ENCODE measurements at places on chromosomes 3 and 15.

DNA sequence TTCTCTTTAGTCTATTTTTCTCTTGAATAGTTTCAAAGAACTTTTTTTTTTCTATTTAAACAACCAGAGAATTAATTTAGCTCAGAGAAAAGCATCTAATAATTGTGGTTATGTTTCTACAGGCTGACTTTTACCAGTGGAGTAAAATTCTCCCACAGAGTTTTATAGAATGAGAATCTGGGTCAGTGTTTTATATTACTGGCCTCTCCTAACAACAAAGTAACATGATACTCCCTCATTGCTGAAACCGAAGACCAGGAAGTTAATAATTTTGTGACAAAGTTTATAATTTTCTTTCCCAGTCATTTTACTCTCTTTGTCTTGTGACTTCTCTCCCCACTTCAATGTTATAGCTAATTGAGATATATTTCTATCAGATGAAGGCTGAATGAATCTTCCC, 946.9 kb downstream of the EPHA3 start:
- DNase-seq: no peak

DNA sequence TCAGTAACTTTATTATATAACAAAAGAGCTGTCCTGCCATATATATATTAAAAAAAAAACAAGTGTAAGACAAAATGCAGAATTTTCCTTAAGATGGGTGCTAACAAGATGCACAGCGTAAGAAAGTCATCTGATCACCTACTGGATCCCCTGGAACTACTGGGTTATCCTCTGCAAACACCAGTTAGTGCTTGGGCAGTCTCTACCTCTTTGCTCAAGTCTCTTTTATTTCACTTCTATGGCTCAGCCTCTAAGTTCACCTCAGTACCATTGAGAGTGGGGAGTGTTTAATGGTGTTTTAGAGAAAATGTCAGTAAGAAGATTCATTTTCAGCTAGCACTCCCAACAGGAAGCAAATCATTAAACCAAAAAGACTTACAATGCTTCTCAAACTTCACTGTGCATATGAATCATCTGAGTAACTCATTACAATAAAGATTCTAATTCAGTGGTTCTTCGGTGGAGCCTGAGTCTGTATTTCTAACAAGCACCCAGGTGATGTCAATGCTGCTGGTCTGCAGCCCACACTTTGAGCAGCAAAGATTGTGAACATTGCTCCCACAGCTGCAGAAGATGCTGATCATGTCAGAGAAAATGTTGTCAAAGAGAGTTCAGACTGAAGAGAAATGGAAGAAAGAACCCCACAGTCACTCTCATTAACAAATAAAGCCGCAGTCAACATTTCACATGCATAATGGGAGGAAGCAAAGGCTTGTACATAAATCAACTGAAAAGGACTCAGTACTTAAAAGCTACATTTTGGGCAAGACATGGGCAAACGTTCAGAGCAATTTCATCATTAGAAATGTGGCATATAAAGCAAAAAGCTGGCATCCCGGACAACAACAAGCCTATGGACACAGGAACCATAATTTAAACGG, 227.1 kb upstream of the ATP11B start:
- no peak for DNase-seq

- no peak for DNase-seq
These were observed 33.6 kb upstream of the MTMR10 start for GRCh38 chr15:31024979-31025378.

- no peak for DNase-seq
These were observed 16.9 kb upstream of the GPD1L start for GRCh38 chr3:32089476-32089875.

GRCh38 chr3:11651477-11651876, 7.8 kb upstream of the VGLL4 start:
- no peak for DNase-seq

GRCh38 chr15:75895731-75896130, 7.9 kb upstream of the FBXO22 start:
- no peak for DNase-seq

- no peak for DNase-seq
These were observed 67.8 kb downstream of the LSM3 start for GRCh38 chr3:14246414-14246813.

DNA sequence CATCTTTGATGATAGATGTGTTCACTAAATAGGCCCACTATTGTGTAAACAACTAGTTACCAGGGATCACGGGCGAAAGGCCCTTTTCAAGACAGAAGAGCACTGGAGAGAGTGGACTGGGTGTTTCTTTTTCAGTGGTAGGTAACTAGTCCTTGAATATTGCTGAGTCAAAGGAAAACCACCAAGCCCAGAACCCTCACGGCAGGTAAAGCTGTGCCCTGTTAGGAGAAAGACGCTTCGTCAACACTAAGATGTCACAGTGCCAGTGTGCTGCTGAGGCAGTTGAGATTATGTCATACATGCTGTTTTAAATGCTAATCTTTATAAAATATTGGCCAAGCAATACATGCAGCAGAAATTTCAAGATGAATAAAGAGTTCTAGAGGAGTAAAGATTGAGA, 578.6 kb downstream of the PYDC2 start:
- no peak for DNase-seq

DNA sequence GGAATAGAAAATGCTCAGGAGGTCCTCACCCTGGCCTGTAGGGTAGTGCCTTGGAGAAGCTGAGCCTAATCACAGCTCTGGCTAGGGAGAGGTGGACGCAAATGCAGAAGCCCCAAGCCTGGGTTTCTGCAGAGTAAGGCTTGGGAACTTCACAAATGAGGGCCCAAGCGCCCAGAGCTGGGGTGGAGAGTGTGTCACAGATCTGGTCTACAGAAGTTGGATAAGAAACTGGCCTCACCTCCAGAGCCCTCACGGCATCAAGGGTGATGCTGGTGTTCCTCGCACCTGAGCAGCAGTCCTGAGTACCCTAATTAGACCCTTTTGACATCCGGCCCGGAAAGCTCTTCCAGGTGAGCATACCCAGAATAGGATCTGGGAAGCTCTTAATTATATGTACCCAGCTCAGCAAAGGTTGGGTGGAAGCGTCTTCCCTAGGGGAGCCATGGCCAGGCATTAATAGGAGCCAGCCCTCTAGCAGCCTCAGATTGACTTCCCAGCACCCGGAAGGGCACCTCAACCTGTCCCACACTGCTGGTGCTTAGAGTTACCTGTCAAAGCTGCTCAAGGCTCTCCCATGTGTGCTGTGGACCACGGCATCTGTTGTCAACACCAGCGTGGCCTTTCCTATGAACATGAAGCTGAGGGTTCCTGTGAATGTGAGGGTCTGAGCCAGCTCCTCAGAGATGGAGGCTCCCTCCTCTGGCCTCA, 31.8 kb downstream of the RBM5 start:
- no peak for DNase-seq

DNA sequence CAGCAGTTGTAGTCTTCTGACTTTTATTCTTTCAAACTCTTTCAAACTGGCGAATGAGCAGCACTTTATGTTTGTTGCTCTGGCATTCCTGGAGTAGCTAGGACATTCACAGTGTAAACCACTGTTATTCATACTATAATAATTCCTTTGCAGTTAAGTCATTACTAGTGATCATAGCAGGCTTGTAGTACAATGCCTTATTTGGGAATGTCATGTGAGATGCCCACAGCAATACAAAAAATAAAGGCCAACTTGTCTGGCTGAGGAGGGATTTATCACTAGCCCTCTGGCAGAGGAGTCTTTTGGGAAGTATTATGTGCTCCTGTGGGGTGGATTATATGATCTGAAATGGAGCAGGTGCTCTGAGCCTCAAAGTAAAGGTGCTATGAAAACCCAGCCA, 197.2 kb downstream of the VGLL3 start:
- no peak for DNase-seq

DNA sequence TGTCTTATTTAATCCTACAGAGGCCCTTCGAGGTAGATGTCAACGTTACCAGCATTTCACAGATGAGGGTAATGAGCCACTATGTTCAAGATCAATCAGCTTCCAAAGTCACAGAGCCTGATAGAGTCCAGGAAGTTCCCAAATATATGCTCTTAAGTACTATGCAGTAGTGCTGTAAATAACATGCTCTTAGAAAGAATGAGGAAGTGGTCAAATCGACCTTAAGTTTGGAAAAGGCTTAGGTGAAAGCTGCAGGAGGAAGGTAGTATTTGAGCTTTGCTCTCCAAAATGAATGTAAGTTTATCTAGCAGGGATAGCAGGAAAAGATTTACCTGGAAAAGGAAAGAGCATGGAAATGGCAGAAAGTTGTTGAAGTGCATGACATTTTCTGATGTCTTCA, 234.0 kb downstream of the RBMS3 start:
- no peak for DNase-seq

DNA sequence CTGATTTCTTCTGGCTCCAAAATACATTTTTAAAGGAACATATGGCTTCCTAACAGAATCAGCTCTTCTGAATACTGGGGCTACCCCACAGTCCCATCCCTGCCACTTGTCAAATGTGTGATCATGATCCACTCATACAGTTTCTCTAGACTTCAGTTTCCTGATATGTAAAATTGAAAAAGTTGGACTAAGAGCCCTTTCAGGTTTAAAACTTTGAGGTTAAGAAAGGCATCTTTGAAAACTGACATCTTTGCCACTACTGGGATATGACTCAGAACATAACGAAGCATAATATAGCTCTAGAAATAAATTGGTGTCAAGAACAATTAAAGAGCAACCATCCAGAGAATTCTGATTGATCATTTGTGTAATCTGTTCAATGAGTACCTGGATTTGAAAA, 248.3 kb downstream of the IL5RA start:
- no peak for DNase-seq

DNA sequence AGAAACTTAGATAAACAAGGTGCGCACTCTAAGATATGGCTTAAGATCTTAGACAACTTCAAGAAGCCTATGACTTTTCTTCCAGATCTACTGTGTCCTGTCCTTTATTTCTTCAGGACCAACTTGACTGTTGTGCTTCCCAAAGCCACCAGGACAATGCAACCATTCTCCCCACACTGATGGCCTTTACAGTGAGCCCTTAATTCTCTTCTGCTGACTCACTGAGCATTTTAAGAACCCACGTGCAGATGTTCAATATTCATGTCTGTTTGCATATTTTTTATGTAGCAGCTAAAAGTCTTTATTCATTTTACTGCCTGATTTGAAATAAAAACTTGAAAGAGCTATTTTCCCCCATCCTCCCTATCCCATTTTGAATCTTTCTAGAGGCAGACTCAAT, 103.3 kb upstream of the SLC2A2 start:
- DNase-seq: no peak

DNA sequence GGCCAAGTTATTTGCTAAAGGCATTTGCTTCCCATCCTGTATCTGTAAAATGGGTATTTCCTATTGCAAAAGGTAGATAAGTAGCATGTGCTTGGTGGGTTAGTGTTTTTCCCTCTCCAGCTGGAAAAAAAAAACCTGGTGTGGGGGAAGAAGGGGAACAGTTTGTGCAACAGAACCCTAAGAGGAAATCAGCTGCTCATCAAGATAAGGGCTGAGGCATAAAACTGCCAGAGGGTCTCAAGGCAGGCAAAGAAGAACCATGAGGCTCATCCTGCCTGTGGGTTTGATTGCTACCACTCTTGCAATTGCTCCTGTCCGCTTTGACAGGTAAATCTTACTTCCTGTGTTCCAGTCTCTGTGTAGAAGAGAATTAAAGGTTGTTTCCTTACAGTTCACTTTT, at the start of gene CPA3:
CPA3 (plus strand) TSS at position 248 of the 400 bp plus-strand sequence; CDS start at position 260, 12 bp downstream.
- no peak for DNase-seq

- DNase-seq: no peak
These were observed 54.3 kb upstream of the SMAD3 start for GRCh38 chr15:67010898-67011616.

GRCh38 chr15:92891533-92892200, 8.5 kb upstream of the CHD2 start:
- DNase-seq: no peak

GRCh38 chr3:19457449-19457848, 309.1 kb downstream of the KCNH8 start:
- DNase-seq: no peak

- no peak for DNase-seq
These were observed 205.0 kb downstream of the RPLP1 start for GRCh38 chr15:69657626-69658025.

DNA sequence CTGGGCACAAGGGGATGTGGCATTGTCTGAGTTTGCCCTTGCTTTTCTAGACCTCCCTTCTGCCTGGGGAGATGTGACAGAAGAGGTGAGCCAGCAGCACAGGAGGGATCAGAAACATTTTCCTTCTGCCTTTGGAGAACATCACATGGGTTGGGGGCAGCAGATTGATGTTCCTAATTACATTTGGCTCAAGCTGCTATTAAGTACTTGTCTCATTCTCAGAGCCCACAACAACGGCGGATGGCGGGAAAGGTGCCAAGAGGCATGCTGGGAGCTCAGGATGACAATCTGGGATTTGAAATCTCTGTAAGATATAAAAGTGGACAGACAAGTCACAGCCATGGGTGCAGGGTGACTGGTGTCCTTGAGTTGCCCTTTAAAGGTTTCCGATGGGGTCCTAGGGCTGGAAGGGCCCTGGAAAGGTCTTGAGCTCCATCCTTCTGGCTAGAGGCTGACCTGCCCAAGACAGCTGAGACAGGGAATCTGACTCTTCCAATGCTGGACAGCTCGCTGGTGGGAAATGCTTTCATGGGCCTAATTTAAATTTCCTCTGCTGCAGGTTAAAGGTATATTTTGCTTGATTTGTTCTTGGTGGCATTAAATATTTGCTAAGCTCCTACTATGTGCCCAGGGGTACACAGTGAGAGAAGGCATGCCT, 2.4 kb upstream of the CORO2B start:
- no peak for DNase-seq

GRCh38 chr3:160564949-160565441, 376 bp downstream of the KPNA4 start:
- no peak for DNase-seq

DNA sequence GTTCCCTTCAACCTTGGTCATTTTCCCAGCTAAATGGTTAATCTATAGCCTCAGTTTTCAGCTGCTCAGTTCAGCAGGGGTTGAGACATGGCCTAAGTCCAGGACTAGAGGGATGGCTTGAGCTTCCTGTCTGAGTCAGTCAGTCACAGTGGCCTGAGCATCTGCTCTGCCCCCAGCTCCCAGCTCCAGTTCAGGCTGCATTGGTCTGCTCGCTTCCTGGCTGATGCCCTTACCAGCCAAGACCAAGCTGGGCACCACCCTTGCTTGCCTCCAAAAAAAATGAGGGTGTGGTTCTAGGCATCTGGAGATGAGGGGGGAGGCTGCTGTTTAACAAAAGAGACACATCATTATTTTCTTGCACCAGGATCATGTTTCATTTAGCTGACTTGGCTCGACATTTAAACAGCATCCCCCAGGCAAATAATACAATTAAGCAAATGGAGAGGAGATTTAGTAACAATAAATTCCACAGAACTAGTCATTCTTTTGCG, 70.7 kb downstream of the WNT5A start:
- DNase-seq: no peak
